ENCODE measurements at places on chromosomes 12 and 14. TPM values are rescaled to one million over a fixed set of nuclear protein-coding genes. Genes with fewer than 3 reads are reported as not detected.

- DNase-seq, result no peak
Observed at GRCh38 chr14:58812050-58812910, 174.5 kb downstream of the DACT1 start.

DNA sequence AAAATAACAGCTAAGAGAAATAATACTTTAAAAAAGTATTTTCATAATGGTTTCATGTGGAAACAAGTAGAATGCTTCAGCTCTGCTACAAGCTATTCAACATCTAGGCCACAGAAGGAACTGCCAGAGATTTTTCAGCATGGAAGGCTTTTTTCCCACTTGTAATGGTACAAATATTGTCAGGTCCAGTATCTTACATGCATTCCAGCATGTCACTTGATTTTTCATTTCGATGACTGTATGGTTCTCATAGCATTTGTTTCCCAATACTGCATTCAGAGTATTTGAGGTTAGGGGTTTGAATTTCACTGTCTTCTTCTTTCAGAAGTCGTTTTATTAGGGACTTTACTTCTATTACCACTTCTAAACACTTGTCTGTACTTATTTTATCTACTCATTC lies 1701.5 kb upstream of the FLRT2 start:
- DNase-seq, result no peak

Gene COL2A1
- not detected for total RNA-seq

Gene ZDHHC22
- total RNA-seq, result not detected

Measured in activated naive CD4-positive, alpha-beta T cell treated with anti-CD3 and anti-CD28 coated beads for 36 hours (primary cell).